Natural killer cell treated with Interleukin-12 subunit alpha and Interleukin-12 subunit beta and Interleukin-15 and Interleukin-18, amount 100 ng/mL, for 72 hours (primary cell): ENCODE measurements at places on chromosomes 2 and 18.

DNA sequence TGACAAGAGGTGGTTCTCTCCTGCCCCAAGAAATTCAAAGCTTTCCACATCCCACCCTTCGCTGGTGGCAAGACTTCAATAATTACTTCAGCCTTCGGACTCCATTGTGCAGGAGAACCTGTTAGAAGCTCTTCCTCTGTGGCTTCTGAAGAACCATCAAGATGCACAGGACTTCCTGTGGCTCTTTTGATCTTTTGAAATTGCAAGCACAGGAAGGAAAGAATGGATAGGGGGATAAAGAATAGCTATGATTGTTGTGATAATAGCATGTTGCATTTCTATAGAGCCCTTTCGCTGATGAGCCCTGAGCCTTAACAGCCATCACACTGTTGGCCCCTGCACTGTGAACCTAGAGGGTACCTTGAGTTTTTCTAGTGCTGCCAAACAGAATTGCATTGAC lies 7.4 kb downstream of the EPAS1 start:
- no peak for DNase-seq

GRCh38 chr2:201358684-201359083 lies 1.5 kb upstream of the FLACC1 start:
- DNase-seq, result no peak

DNA sequence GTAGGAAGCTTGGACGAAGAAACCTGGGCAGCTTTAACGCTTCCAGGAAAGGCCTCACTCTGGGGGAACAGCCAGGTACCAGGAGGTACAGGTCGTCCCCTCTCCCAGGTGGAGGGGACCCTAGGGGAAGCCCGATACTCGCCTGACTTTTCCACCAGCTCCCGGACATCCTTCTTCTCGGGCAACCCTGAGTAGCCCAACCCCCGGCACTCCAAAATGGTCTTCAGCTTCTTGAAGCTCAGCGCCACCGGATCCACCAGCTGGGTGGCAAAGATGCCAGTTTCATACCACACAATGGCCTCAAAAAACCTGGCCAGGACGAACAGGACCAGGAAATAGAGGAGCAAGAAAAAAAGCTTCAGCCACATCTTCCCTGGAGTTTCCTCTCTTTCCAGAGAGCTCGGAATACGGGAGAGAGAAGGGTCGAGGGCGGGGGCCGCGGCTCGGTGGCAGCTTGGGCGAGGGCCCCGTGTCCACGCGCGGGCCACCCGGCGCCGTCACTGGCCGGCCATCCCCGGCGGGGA lies 1.1 kb downstream of the RNF103 start:
- DNase-seq, result no peak

GRCh38 chr2:27854229-27854862 lies 35.8 kb downstream of the RBKS start:
- DNase-seq, result no peak

DNA sequence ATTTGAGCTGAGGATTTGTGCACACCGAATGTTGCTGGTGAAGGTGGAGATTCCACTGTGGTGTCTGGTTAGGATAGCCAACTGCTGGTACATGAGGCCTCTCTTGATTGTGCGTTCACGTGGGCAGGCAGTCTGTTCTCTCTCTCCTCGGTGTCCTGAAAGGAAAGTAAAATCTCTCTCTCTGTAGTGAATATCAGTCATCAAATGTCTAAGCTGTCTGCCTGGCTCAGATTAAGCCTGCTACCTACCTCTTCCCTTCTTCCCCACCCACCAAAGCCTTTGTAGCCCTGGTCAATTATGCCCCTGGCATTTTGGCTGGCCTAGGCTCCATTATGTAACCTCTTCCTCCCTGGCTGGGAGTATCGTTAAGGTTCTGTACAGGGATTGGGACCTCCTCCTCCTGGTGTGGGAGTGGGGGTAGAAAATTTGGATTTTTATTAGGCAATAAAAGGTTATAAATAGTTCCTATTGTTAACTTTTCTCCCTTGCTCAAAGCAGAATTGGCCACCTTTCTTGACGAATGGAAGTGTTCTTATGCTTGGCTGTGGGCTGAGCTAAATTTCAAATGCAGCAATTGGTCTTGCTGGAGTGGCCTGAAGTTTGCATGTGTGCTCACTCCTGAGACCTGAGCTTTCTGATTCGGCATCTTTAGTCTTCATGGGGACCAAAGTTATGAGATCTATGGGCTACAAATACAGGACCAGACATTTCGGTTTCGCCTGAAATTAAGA lies 148.8 kb downstream of the WDSUB1 start:
- DNase-seq, result no peak
